ENCODE measurements at places on chromosomes 5 and 9.

DNA sequence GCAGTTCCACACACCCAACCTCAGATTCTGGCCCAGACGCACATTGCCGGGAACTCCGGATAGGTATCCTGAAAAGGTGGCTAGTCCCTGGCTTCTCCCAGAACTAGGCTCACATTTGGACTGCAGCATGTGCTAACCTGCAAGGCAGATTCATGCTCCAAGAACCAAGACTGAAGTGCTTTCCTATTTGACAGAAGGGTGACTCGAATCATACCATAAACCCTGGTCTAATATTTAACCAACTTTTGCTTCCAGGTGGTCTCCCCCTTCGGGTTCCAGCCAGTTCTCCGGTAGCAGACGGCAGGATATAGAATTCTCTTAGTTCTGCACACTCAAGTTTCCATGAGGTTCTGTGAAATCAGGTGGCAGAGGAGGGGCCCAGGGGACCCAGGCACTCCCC lies 7.6 kb downstream of the PTGES start:
- DNase-seq, result no peak

DNA sequence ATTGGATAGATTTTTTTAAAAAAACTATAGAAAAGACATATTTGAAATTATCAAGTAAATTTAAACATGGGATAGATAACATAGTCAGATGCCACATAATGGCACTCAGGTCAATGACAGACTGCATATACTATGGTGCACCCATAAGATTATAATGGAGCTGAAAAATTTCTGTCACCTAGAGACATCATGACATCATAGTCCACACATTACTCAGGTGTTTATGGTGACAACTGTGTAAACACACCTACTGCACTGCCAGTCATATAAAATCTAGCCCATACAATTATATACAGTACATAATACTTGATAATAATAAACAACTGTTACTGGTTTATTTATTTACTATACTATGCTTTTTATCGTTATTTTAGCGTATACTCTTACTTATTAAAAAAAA lies 58.6 kb downstream of the CPLANE1 start:
- DNase-seq, result no peak

- DNase-seq, result peak; percentile 44
Measured at GRCh38 chr5:180332051-180332517, 21.1 kb downstream of the GFPT2 start.

DNA sequence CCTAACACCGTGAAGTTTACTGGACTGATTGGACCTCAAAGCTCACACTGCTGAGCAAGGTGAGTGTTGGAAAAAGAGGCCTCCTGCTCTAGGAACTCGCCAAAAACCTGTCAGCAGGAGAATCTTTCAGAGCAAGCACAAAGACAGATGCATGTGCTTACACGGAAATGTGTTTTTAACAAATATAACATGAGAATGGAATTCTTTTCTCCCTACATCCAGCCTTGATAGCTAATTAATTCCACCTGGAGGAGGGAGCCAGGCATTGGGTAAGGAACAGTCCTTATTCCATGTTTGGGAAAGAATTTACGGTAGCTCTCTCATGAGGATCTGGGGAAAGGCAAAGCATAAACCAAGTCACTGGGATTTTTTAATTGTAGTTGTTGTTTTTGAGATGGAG lies 98.8 kb downstream of the KLF4 start:
- peak; percentile 91 for DNase-seq

DNA sequence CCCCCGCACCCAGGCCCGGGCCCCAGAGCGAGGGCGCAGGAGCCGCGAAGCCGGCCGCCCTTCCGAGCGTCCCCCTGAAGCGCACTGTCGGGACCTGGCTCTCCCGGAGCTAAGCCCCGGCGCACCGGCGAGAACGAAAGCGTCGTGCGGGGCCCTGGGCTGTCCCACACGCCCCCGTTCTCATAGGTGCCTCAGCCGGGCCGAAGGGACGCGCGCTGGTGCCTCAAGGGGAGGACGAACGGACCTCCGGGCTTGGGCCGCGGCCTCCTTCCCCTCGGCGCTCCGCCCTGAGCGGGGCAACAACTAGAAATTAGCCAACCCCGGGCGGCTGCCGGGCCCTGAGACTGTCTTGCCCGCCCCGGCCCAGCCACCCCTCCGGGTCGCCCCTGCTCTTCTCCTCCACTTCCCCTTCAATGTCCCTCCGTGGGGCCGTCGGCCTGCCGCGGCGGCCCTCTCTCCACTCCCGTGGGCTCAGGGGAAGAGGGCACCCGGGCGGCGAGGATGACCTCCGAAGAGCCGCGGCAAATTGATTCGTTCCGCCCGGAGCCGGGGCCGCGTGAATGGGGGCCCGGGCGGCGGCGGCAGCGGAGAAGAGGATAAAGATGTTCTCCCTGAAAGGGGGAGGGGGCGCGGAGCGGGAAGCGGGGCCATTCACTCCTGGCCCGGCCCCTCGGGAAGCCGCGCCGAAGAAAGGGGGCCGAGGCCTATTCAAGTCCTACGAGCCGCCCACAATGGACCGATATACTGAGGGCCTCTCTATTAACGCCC lies 3.5 kb upstream of the PRDM12 start:
- DNase-seq, result no peak

GRCh38 chr5:90398726-90399125 lies 10.8 kb downstream of the CETN3 start:
- no peak for DNase-seq

DNA sequence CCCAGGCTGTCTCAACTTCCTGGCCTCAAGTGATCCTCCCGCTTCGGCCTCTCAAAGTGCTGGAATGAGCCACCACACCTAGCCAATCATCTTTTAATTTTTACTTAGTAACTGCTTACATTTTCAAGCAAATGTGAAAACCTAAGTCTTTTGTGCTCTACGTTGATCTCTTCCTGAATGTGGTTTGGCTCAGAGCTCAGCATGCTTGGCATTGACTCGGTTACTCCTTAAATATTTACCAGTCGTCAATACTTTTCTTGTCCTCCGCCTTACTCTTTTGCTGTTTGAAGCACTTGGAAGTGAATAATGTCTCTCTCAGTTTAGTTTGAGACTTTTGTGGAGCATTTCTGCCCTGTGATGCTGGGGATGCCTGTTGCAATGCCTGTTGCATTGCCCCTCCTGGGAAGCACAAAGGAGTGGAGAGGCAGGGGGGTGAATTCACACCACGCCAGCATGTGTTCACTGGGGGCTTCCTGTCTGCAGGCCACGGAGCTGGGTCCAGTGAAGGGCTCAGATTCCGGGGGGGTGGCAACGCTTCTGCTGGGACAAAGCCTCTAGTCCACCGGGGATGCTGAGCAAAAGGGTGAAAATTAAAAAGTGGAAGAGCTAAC lies 13.1 kb upstream of the TENT4A start:
- no peak for DNase-seq

DNA sequence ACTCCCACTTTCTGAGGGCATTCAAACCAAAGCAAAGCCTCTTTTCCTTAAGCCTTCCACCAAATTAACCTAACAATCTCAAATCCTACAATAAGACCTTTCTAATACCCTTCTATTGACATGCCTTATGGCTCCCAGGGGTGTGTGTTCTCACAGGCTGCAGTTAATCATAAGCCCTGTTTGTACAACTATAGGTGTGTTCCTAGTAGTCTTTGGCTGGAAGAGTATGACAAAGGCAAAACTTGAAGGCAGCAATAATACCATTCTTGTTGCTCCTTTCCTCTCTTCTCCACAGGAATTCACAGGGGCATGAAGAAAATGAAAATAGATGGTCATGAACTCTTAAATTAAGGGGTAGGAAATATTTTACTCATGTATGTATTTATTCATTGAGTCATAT lies 10.9 kb upstream of the FBXO38 start:
- no peak for DNase-seq

DNA sequence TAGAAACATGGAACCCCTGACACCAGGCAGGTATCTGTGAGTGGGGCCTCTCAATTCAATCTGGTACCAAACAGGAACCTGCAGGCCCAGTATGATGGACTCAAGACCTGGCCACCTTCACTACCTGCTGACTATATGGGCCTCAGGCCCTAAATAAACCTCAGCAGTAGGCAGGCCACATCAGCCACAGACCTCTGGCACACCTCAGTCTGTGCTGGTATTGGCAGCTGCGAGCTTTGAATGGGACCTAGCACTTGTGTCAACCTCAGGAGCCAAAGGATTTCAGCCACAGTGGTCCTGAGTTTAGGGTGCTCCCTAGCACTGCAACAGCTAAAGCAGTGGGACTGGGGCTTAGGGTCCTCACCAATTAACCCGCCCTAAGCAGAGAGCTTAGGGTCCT lies 325.5 kb downstream of the ZNF608 start:
- DNase-seq, result no peak
